Karpas-422 (cell line): ENCODE measurements at places on chromosomes 11 and 22. TPM values are rescaled to one million over a fixed set of nuclear protein-coding genes. Genes with fewer than 3 reads are reported as not detected.

DNA sequence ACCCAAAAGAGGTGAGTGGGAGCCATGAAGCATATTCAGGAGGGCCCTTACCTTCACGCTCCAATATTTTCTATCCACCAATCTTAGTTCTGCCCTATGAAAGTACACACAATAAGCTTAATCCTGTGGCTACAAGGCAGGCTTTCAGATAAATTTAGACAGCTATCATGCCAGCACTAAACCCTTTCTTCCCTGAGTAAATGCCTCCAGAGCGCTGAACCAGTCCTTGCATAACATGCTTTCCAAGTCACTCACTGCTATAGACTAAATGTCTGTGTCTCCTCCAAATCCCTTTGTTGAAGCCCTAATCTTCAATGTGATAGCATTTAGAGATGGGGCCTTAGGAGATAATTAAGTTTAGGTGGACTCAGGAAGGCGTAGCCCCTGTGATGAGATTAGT lies 50.3 kb upstream of the FIBIN start:
- no peak for DNase-seq
- H3K4me1 ChIP-seq: no peaks in the 10 kb centered on the region
- H3K27me3 ChIP-seq: no peaks in the 10 kb centered on the region; the same call in 1 of the 2 replicates
- H3K27ac ChIP-seq: no peak overlapping the region
- H3K4me3 ChIP-seq: no peak overlapping the region

DNA sequence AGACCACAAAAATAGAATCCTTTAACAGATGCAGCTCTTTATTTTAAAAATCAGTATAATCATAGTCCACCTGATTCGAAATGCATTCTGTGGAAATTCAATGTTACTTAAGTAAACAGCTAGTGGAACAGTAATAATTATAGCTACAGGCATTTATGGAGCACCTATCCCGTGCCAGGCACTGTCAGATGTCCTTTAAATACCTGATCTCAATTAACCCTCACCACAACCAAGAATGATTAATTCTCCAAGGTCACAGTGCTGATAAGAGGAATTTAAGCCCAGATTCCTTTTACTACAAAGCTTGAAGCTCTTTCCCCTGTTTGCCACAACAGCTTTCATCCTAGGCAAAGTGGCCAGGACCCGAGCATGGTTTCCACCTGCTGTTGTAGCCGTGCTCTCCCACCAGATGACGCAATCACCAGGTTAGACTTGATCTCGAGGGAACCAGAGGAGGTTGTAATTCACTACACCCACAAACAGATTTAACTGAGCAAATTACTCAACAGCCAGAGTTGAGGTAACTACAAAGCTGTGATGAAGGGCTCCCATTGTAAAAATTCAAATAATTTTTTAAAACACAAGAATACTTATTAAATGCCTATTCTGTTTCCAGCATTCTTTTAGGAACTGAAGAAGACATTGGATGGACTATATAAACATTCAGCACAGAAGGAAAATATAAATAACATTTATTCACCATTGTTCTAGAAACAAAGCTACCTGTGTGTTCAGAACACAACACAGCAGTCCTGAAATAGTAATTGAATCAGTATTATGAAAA lies 10.3 kb downstream of the PRDM10 start:
- DNase-seq: peak; percentile 72
- H3K4me3 ChIP-seq: no peak overlapping the region
- H3K27ac ChIP-seq: peak overlapping the region; percentile 73
- peaks cover 31% of the 10 kb centered on the region for H3K4me1 ChIP-seq
- H3K36me3 ChIP-seq: no peaks in the 10 kb centered on the region

DNA sequence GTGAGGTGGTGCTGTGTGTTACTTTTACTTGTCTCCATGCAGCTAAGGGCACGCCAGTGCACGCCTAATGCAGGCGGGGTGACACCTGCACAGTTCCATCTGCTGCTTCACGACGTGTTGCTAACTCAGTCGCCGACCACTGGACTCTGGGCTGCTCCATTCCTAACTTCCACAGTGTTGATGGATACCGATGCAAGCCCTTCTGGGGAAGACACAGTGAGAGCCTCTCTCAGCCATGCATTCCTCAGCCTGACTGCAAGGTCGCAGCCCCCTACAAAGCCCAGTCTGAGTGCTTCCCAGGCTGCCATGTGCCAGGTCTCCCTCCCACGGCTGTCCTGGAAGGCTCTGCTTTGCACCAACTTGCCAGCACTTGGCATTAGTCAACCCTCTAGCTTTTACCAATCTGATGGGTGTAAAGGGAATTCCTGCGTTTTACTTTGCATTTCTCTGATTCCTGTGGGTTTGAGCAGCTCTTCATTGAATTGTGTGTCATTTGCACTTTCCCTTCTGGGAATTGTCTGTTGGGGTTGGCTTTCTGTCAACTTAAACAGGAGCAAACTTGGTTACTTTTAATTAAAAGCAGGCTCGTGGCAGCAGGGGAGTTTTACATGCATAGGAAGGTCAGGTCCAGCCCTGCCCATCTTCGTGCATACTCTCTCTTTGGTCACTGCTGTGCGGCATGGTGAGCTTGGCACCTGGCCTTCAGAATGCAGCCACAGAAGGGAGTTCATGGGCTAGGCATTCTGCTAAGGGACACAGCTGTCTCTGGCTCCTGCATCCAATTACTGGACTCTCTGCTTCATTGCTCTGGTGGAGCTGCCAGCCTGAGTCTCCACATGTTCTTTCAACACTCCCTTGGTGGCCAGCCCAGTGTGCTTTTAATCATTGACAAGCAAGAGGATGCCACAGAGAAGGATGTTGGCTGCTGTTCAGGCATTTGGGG lies 34.6 kb upstream of the SHANK2 start:
- H3K27me3 ChIP-seq: no peaks in the 10 kb centered on the region
- DNase-seq: no peak
- no peaks in the 10 kb centered on the region for H3K36me3 ChIP-seq
- no peak overlapping the region for H3K4me3 ChIP-seq

The TENM4 gene
- total RNA-seq: 0.87 TPM in 1 of 2 replicates, not detected in the other

DNA sequence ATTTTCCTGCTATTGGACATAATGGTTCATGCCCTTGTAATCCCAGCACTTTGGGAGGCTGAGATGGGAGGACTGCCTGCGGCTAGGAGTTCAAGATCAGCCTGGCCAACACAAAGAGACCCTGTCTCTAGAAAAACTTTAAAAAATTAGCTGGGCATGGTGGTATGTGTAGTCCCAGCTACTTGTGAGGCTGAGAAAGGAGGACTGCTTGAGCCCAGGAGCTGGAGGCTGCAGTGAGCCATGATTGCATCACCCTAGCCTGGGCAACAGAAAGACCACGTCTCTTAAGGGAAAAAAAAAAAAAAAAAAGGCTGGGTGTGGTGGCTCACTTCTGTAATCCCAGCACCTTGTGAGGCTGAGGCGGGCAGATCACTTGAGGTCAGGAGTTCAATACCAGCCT lies 94.0 kb downstream of the APOL5 start:
- no peak overlapping the region for H3K27ac ChIP-seq
- no peak overlapping the region for H3K4me3 ChIP-seq
- peaks cover 4% of the 10 kb centered on the region; the same call in 1 of the 2 replicates for H3K4me1 ChIP-seq
- no peak for DNase-seq
- no peaks in the 10 kb centered on the region for H3K27me3 ChIP-seq

The TEX54 gene
- 2.7 TPM in 1 of 2 replicates, not detected in the other for total RNA-seq
